ENCODE measurements at places on chromosomes 11 and 22.

- DNase-seq: no peak
These were observed 5.4 kb downstream of the DAGLA start for GRCh38 chr11:61685617-61685967.

DNA sequence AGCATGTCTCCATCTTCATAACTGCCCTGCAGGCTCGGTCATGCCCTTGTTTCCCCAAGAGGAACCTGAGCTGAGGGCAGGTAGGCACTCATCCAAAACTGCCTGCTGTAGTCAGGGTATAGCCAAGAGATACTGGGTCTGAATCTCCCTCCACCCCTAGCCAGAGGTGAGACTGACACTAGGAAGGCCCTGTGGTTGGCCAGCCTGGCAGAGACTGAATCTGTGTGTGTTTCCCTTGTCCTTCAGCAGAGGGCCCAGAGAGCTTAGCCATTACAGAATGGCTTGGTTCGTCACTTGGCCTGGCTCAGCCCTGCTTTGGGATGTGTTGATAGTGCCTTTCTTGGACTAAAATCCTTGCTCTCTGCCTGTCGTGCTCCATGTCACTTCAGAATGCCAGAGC is 79.3 kb upstream of the SUSD2 start:
- DNase-seq: no peak

DNA sequence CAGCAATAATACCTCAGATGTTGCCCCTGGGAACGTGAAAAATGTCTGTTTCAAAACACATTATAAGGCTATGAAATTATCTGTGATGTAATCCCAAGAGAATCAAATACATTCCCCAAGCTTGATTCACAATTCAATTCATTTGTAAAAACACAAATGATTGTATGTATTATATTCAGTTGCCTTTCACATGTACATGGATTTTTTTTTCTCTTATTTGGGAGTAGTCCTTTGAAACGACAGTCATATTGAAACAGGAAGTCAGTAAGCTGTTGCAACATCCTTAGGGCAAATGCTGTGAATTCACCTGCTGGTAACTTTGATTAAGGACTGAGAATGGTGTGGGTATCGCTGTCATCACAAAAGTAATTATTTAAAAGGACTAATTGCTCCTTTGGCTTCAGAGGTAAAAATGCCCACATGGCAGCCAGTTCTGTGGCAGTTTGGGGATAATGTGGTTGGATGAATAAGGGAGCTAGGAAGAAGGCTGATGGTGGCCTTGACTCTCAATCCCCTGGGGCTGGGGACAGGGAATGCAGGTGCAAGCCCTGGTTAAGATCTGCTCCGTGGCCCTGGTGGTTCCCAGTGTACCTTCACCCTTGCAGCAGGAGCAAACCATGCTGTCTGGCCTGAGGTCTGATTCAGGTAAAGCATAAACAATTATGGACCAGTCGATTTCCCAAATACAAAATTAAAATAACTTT is 13.2 kb downstream of the EHF start:
- no peak for DNase-seq

DNA sequence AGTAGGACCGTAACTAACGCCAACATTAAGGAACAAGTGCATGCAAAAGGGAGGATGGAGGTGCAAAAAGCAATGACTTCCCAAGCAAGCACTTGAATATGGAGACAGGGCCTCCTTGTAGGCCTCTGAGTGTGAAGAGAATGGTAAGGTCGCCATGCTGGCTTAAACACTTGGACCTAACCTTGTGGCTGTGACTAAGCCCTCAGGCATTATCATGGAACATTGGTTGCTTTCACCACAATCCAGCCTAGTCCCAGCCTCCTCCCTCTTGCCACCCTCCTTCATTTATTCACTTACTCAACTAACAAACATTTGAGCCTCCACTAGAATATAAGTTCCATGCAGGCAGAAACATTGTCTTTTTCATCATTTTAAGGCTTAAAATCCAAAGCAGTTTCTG is 11.9 kb upstream of the SYTL2 start:
- DNase-seq: no peak

- DNase-seq: no peak
These were observed 8.3 kb upstream of the FOLR2 start for GRCh38 chr11:72208281-72208680.

DNA sequence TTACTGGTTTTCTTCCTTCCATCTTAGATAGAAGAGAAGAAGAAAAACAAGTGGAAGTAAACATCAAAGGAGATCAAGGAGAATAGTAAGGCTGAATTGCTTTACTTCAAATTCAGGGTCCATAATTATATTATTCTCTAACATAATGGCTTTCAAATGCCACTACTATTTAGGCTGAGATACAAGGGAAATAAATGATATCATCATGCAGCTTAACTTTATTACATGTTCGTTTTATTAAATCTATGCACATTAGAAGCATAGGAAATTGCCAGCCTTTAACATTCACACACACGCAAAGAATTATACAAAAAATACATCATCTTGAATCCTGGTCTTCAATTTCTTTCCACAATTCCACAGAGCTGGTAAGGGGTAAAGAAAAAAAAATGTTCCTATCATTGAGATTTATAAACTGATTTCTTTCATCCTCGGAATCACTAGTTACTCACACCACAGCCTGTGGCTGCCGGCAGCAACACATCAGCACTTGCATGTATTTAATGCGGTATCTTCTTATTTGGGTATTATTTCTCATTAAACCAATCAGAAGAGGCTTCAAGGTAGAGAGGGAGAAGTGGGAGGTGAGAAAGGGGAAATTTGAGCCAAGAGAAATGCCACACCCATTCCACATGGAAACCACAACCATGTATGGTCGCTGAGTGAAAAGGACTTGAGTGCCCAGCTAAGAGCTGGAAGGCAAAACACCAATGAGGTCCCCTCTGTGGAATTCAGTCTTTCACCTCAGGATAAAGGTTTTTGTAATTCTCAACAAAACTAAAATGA is 26.3 kb downstream of the SYTL2 start:
- DNase-seq: no peak

Measured in stimulated activated CD8-positive, alpha-beta memory T cell treated with anti-CD3 and anti-CD28 coated beads, Interleukin-7, amount 100 ng/mL, for 1 hour (primary cell).